ENCODE measurements at places on chromosomes 7 and 10.

- DNase-seq = peak; percentile 96
Observed at GRCh38 chr7:116582806-116583444, 58.1 kb downstream of the CAV1 start.

DNA sequence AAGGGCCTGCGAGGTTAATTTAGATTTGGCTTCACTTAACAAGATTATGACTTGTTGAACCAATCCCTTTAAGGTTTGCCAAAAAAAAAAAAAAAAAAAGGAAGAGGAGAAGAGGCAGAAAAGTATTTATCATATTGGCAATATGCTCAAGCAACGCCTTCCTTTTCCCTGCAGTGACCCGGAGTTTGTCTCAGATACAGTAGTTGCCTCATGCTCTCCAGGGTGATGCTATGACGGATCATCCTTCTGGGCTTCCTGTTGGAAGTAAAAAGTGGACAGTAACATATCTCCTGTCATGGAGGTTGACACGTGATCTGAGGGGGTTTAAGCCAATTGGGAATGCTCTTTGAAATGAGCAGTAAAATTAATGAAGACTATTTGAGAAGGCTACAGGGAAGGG, 117.3 kb downstream of the BMPER start:
- DNase-seq = no peak

GRCh38 chr10:54335296-54335695, 465.7 kb downstream of the PCDH15 start:
- no peak for DNase-seq

GRCh38 chr7:140069298-140069949, 6.7 kb upstream of the PARP12 start:
- DNase-seq = no peak

Data from mesenchymal stem cell (in vitro differentiated cells and primary cell).